ENCODE measurements at places on chromosomes 1 and 21. TPM values are rescaled to one million over a fixed set of nuclear protein-coding genes. Genes with fewer than 3 reads are reported as not detected.

The TSTD1 gene
- total RNA-seq = 70.8 TPM

- DNase-seq = no peak
Measured at GRCh38 chr1:29800120-29800519, 563.8 kb downstream of the PTPRU start.

DNA sequence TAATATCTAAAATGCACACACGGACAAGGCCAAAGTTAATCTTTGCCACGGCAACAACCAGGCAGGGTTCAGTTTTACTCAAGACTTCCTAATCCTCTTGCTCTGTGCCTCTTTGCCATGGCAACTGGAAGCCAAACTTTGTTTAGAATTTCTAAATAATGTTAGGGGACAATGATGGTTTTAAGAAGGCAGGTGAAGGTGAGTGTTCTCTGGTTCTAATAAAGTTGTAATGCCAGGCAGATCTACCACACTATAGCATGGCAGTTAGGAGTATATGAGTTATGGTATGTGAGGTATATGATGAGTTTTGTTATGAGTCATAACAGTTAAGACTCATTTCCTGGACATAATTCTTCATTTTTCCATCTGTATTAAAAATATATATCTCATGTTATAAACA lies 2.7 kb downstream of the PTPRC start:
- peak; percentile 63 for DNase-seq

DNA sequence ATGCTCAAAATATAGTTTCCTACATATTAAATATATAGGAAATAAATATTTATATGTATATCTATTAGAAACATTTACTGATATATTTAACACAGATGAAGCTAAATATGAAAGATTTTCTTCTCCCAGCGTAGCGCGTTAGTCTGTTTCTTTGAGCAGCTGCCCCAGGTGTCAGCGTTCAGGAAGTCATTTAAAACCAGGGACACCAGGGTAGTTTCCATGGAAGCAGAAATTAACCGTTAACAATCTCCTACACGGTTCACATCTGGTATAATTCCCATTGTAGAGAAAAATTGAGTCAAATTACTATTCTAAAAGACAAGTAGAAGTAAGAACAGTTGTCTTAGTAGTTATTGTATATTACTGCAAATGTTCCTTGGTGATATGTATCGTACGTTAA lies 1443.7 kb downstream of the MRPL39 start:
- DNase-seq = no peak

GRCh38 chr21:44966135-44967081 lies 26.6 kb downstream of the SLX9 start:
- DNase-seq = no peak

DNA sequence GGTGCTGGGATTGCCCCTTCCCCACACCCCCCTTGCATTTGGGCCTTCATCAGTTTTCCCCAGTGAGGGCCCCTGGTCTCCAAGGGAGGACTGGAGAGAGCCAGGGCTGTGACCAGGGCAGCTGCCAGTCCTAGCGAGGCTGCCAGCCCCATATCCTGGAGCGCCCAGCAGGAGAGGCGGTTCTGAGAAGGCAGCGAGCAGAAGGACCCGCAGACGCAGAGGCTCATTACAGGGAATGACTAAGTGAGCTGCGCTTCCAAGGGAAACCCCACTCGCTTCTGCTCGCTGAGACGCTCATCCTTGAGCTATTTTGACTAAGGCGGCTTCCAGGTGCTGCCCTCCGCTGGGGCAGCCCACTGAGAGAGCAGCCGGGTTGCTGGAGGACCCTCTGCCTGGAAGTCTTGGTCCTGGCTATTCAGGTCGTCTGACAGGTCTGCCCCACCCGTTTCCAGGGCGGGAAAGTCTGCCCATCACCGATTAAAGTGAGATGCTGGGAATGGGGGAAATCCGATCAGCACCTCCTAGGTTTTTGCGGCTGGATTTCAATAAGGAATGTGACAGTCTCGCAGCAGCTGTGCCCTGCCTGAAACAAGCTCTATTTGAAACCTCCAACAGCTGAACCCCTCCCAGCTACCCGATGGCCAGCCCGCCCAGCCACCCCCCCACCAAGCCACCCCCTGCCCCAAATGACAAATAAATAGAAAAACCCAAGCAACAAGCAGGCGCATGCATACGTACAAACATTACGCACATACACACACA lies 2.8 kb downstream of the KCNN3 start:
- no peak for DNase-seq

The LIX1L gene
- 41.5 TPM for total RNA-seq

The ZZZ3 gene
- 37.7 TPM for total RNA-seq

DNA sequence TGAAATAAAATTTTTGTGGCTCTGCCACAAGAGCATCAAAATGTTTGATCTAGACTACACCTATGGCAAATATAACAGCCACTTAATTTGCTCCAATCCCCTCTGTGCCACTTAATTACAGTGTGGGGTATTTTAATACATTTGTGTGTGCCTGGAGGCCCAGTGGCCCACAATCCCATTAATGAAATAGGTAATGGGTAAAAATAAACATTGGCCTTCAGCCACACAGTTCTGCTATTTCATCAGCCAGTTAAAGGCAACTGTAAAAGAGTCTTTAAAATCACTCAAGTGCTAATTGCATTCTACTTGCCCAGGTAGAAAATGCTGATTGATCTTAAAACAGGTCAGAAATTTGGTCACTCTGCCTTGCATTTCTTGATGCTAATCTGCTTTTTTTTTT lies 151.6 kb upstream of the UBE2U start:
- DNase-seq = no peak

The FCRL5 gene
- not detected for total RNA-seq

DNA sequence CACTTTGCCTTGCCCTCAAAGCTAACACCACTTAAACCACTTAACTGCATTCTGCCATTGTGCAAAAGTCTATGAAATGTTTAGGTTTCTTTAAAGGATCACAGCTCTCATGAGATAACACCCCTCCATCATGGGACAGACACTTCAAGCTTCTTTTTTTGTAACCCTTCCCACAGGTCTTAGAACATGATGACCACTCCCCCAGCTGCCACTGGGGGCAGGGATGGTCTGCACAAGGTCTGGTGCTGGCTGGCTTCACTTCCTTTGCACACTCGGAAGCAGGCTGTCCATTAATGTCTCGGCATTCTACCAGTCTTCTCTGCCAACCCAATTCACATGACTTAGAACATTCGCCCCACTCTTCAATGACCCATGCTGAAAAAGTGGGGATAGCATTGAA lies 7.7 kb downstream of the ADAMTS1 start:
- no peak for DNase-seq

GRCh38 chr1:108521990-108522393 lies 37.9 kb upstream of the EEIG2 start:
- DNase-seq = no peak

GRCh38 chr1:204456826-204457442 lies 37.7 kb downstream of the PIK3C2B start:
- DNase-seq = no peak

DNA sequence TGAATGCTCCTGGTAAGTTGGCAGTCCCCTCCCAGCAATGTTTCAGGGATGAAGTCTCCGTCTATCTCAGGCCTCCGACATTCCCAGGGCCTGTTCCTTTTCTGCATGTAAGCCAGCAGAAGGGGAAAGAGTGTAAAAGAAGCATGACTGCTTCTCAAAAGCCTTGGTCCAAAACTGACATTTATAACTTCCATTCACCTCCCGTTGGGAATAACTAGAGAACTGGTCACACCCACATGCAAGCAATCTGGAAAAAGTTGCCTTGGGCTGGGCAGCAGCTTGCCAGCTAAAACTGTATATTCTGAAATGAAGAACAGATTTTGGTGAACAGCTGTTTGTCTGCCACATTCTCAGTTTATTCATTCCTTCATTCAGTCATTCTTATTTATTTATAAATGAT lies 24.2 kb upstream of the NPL start:
- DNase-seq = no peak

DNA sequence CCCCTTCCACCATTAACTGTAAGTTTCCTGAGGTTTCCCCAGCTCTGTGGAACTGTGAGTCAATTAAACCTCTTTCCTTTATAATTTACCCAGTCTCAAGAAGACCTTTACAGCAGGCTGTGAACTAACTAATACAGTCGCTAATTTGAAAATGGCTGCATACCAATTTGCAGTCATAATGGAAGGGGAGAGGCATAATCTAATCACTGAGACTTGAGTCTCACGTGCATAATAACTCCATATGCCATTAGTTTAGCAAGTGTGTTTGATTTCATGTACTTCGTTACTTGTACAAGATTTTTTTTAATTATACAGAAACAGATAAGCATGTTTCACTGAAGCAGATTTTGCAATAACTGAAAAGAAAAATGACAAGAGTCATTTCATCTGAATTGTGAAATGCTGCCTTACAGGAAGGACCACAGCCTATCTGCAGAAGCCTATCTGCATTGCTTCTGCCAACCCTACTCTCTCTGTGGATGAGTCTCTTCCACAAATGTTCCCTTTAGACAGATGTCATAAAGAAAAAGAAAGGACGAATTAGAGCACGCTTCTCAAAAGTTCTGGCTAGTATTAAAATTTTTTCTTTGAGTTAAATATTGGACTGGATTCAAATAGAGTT lies 99.1 kb downstream of the PTGER3 start:
- no peak for DNase-seq

DNA sequence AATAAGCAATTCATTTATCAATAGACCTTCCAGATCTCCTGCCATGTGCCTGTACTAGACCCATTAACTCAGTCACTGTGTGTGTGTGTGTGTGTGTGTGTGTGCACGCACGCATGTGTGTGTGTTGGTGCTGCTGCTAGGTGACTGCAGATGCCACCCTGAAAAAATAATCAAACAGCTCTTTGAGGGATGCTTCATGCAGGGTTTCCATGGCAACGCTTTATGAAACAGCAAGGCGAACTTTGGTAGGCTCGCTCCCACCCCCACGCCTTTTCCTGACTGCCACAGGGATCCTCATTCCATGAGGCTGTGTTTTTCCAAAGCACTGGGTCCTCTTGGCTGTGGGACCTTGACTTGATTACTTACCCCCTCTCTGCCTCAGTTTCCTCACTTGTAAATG lies 94.0 kb downstream of the HMGB4 start:
- DNase-seq = no peak

- DNase-seq = no peak
Measured at GRCh38 chr1:239058190-239058589, 328.2 kb upstream of the CHRM3 start.

DNA sequence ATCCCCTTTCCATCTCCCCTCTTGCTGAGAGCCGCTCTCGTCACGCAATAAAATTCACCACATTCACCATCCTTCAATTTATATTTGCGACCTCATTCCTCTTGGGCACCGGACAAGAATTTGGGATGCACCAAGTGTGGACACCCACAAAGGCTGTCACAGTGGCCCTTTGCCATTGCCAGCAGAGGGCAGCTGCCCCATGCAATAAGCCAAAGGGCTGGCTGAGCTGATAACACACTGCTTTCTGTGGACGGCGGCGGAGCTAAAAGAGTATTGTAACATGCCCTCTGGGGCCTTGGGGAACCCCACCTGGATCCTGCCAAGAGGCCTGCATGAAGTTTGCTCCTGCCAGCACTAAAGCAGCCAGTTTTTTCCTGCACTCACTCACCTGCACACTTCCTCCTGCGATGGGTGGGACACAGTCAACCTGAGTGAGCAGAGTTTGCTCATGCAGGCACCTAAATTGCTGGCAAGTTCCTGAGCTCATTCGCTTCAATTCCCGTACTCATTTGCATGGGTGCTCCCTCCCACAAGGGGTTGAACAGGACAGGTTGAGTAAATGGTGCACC lies 792.3 kb upstream of the ADAMTS5 start:
- DNase-seq = no peak

DNA sequence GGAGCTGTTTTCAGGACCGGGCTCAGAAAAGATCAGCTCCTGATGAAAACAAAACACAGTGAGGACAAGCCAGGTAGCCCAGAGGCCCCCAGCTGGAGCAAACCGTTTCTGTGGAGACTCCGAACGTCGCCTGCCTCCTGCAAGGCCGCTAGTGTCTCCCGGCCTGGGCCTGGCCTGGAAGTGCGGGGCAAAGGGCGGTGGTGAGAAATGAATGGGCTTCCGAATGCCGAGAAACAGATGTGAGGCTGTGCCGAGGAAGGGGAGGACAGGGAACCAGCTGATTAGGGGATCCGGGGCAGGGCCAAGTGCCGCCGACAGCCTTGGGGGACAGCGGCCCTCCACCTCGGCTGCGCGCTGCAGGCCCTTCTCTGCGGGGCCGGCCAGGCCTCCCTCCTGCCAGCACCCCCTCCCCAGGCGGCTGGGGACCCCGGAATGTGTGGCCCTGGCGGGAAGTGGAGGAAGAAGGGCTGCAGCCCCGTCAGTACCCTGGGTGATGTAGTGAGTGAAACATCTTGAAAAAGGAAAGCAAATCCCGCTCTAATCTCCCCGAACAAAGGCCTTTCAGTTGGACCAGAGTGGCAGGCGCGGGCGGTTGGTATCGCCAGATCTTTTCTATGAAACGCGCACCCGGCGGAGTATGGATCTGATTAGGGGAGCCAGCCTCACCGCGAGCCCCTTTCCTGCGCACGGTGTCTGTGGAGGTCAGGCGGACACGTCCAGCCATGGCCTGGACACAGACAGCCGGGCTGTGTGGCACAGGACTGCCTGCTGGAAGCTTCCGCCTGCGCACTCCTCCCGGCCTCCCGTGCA lies 52.6 kb downstream of the PRDM16 start:
- no peak for DNase-seq

The OR2T33 gene
- total RNA-seq = not detected

DNA sequence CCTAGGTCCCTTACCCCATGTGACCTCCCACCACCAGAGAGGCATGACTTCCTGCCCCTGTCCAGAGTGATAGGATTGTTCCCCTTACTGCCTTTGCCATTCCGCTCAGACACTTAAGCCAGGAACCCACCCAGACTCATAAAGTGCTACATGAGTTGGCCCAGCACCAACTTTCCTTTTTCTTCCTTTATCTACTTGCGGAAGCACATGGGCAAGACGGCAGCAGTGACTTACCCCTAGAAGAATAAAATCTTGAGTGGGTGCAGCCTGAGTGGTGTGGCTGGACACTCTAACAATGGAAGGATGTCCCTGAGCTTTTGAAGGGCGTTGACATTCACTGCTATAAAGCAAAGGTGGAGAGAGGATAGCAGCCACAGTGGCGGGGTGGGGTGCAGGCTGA lies 100.1 kb downstream of the MAB21L3 start:
- DNase-seq = no peak

DNA sequence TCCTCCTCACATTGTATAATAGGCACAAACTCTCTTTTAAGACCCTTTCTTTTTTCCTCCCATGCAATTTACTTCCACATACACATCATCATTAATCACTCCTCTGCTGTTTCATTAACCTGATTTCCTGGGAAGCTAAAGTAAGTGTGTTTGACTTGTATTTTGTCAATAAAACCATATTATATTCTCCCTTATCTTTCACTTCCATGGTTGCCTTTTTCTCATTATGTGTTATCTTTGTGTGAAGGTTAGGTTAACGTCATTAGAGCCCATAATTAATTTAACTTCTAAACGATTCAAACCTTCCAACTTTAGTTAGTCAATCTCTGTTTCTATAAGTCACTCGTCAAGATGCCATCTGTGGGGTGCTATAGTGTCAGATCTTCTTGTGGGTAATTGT lies 313.0 kb downstream of the PAPPA2 start:
- DNase-seq = no peak
